ENCODE measurements at places on chromosomes 2 and 18.

GRCh38 chr2:28292491-28292890 is 100.2 kb upstream of the FOSL2 start:
- DNase-seq = no peak

DNA sequence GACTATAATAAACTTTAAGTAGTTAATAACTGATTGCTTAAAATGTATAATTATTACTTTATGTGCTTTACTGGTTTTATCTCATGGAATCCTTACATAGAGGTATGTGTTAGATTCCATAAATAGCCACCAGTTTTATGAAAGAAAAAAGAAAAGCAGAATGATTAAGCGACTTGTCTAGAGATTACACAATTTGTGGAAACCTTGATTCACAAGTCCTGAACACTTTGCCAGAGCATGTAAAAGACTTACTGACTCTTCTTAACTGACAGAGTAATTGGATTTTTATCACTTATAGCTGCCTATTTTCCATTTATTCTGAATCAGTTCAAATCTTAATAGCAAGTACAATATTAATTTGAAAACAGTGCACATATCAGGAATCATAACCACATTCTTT is 448.7 kb upstream of the NETO1 start:
- DNase-seq = no peak

GRCh38 chr2:85851253-85852151 is 37.3 kb downstream of the ST3GAL5 start:
- DNase-seq = no peak

- DNase-seq = peak; percentile 72
Measured at GRCh38 chr2:52934323-52934898, 833.2 kb upstream of the CHAC2 start.

DNA sequence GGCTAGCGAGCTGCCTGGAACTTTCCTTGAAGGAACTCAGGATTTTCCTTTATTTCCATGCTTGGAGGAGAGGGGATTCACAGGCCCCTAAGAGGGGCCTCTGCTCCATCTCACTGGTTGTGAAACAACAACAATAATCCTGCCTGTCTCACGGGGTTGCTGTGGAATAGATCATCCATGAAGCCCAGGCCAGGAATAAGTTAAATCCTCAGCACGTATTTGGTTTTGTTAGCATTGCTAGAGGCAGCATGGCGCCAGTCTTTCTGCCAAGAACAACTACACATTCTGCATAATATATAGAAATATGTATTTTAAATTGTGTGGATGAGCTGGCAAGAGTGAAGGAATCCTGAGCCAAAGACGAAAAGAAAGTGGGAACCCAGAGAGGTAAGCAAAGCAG is 80.8 kb upstream of the L3MBTL4 start:
- no peak for DNase-seq

- no peak for DNase-seq
Measured at GRCh38 chr2:198188982-198189381, 384.6 kb downstream of the PLCL1 start.

DNA sequence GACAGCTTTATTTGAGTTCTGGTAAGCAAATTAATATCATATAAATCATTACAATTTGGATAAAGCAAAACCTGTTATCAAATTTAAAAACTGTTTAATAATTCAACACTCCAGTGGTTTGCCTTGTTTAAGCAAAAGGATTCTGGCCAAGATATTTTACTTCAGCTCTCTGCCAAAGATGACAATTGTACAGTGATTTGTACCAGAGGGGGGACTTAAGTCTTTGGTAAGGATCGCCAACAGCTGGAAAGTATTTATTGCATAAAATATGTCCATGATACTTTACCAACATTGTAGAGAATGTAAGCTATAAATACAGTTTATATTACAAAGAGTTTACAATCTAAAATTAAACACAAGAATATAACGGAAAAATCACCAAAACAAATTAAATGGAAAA is 13.8 kb downstream of the PREPL start:
- DNase-seq = no peak

GRCh38 chr2:170715062-170715931 is at the start of gene SP5:
Gene SP5 (plus strand): TSS chr2:170715337. CDS start chr2:170715513, 176 bp downstream.
- DNase-seq = peak; percentile 63

DNA sequence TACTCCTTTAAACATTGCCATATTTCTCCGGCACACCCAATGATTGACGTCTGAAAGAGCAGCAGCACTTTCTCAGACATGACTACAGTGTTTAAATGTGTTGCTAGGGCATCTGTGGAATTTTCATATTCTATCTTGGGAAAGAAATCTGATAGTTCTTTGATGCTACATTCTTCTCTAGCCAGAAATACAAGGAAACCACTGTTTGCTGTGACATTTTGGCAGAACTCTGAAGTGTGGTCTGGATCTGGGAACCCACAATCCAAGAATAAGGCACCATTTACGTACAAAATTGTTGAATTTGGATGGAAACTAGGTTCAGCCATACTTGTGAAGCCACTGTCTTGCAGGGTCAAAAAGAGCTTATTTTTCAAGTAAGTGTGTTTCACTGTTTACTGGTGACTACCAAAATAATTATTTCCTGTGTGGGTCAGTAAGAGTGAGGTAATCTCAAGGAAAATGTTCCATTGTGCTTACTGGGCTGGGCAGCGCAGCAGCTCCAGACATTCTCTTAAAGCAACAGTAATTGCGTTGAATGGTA is 21.3 kb upstream of the CD28 start:
- peak; percentile 41 for DNase-seq

GRCh38 chr18:48539406-48540250 is 797 bp downstream of the CTIF start:
- peak; percentile 6 for DNase-seq

- no peak for DNase-seq
Measured at GRCh38 chr2:71932037-71932779, 215.5 kb downstream of the CYP26B1 start.

GRCh38 chr2:109525836-109526235 is 87.9 kb downstream of the SEPTIN10 start:
- DNase-seq = no peak

DNA sequence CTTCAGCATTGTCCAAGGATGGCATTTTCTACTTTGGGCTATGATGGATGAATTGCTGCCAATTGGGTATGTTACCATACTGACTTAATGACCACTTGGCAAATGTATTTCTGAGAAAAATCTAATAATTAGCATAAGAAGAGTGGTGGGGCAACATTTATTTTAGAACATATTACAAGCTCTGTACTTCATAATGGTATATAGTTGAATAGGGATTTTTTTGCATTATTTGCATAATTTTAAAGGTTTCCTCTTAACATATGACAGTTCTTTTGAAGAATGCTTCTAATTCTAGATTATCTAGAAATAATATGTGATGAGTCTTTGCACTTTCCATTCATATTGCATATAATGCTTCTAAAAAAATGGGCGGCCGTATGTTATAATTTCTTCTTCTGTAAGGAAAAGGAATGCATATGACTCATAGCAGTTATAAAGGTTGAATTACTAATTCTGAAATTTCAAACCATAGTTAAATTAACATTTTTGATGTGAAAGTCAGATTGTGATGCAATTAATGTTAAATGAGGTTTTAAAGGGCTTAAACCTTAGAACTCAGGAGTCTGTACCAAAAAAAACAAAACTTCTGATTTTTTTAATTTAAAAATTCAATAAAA is 1652.3 kb upstream of the SLC39A10 start:
- DNase-seq = peak; percentile 1

GRCh38 chr2:179191110-179191509 is 73.5 kb downstream of the SESTD1 start:
- DNase-seq = no peak

GRCh38 chr2:213251618-213252017 is 32.6 kb upstream of the SPAG16 start:
- DNase-seq = peak; percentile 36

GRCh38 chr2:237980087-237980486 is 13.3 kb downstream of the UBE2F start:
- no peak for DNase-seq

- DNase-seq = no peak
Measured at GRCh38 chr2:99805930-99806476, 316.2 kb upstream of the REV1 start.

- DNase-seq = no peak
Measured at GRCh38 chr2:222915092-222915957, 54.5 kb downstream of the ACSL3 start.

DNA sequence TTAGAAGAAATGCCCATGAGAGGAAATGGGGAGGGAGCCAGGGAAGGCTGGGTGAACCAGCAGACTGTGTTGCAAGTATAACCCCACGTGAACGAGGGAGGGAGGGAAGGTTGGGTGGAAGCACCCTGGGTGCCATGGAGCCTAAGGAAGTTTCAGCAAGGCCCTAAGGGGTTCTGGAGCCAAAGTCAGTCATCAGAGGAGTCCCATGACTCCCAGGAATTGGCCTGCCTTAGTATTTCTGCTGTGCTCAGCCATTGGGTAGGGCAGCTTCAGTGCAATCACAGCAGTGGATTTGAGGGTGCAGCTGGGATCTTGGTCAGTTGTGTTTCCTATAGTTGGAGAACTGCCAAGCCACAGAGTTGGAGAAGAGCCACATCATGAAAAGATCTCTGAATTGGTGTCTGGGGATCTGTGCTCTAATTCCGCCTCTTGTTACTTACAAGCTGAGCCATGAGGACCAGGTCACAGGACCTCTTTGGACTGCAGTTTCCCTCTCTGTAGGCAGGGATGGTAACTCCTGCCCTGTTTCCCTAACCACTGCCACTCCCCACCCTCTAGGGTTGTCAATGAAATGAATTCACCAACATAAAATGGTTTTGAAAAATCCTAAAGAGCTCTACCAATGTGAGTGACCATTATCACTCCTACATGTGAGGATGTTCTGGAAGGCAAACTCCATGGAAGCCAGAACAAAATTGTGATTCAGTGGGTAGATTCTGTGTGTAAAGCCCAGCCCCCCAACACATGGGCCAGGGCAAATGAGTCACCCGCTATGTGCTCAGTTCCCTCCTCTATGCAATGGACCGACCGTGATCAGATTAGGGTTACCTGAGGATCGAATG is 108.9 kb downstream of the CLIP4 start:
- DNase-seq = peak; percentile 65

- DNase-seq = no peak
Measured at GRCh38 chr2:176565641-176566323, 296.5 kb downstream of the MTX2 start.
